Esophagus muscularis mucosa (tissue), 4 donors: ENCODE measurements at places on chromosomes 1 and 21. TPM values are rescaled to one million over a fixed set of nuclear protein-coding genes. Genes with fewer than 3 reads are reported as not detected.

DNA sequence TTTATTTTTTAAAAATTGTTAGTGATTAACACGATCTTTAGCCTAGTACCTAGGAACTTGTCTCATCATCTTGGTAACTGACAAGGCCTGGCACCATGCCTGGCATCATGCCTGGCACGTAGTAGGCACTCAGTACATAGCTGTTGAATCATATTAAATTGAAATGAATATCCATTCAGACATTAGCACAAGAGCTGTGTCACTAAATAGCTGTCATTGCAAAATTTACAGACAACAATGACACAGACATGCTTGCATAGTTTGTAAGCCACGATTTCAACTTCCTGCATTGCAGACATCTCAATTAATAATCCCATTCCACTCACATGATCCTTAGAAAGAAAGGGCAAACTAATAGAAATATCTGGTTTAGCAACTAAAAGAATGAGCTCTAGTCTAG is 15.4 kb upstream of the PHACTR4 start:
- no peak overlapping the region for H3K4me3 ChIP-seq
- H3K27ac ChIP-seq = no peak overlapping the region
- no peaks in the 10 kb centered on the region for H3K27me3 ChIP-seq
- no peaks in the 10 kb centered on the region for H3K4me1 ChIP-seq
- H3K36me3 ChIP-seq = no peaks in the 10 kb centered on the region

GRCh38 chr1:174726167-174726879 is 273.4 kb upstream of the CACYBP start:
- no peak for DNase-seq
- no peaks in the 10 kb centered on the region for H3K27me3 ChIP-seq
- no peak overlapping the region for H3K27ac ChIP-seq
- no peaks in the 10 kb centered on the region for H3K4me1 ChIP-seq

DNA sequence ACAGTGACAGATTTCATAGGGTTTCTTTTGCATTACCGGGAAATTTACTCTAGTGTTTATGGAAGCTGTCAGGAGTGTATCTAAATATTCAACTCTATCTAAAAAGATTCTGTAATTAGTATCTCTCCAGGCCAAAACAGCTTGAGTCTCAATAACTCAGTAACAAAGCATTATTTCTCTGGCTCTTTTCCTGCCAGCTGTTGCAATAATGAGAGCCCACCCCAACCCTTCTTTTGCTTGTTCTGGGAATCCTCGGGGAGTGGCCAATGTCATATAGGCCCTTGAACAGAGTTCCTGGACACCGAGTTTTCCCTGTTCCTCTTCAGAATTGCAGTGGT is 120.1 kb upstream of the SGIP1 start:
- DNase-seq = no peak
- no peaks in the 10 kb centered on the region for H3K36me3 ChIP-seq
- peaks cover 4% of the 10 kb centered on the region for H3K4me1 ChIP-seq
- no peak overlapping the region for H3K4me3 ChIP-seq

GRCh38 chr1:4805987-4806386 is 151.6 kb downstream of the AJAP1 start:
- DNase-seq = no peak
- H3K4me1 ChIP-seq = peaks cover 6% of the 10 kb centered on the region

The FMN2 gene
- total RNA-seq = 1.3 TPM

The EDN2 gene
- 0.40 TPM for total RNA-seq

- peaks cover 11% of the 10 kb centered on the region for H3K4me1 ChIP-seq
- no peak overlapping the region for H3K27ac ChIP-seq
- H3K36me3 ChIP-seq = no peaks in the 10 kb centered on the region
Observed at GRCh38 chr1:234710381-234710780, 100.4 kb upstream of the IRF2BP2 start.

The CD53 gene
- 62.0 TPM for total RNA-seq

DNA sequence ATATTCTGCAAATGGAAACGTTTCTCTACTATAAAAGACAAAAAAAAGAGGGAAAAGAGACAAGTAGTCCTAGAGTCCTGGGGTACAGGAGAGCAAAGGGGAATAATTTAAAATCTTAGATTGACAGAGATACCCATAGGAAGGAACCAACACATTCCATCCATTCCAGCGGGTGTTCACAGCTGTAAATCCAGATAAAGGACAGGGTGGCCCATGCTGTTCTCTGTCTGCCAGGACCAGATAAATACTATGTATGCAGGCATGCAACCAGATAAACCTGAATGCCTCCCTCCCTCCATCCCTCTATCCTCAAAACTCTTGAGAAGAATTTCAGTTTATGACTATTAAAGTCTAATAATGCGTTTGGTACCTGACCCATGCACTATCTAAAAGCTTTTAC is 131.8 kb downstream of the PTPN14 start:
- H3K27me3 ChIP-seq = no peaks in the 10 kb centered on the region
- peaks cover 67% of the 10 kb centered on the region for H3K4me1 ChIP-seq
- no peak overlapping the region for H3K4me3 ChIP-seq
- H3K36me3 ChIP-seq = no peaks in the 10 kb centered on the region
- peak overlapping the region; percentile 7 for H3K27ac ChIP-seq

- no peaks in the 10 kb centered on the region for H3K36me3 ChIP-seq
- no peaks in the 10 kb centered on the region for H3K27me3 ChIP-seq
- no peak overlapping the region for H3K27ac ChIP-seq
- no peak overlapping the region for H3K4me3 ChIP-seq
Observed at GRCh38 chr1:24713736-24714135, 31.5 kb upstream of the CLIC4 start.

DNA sequence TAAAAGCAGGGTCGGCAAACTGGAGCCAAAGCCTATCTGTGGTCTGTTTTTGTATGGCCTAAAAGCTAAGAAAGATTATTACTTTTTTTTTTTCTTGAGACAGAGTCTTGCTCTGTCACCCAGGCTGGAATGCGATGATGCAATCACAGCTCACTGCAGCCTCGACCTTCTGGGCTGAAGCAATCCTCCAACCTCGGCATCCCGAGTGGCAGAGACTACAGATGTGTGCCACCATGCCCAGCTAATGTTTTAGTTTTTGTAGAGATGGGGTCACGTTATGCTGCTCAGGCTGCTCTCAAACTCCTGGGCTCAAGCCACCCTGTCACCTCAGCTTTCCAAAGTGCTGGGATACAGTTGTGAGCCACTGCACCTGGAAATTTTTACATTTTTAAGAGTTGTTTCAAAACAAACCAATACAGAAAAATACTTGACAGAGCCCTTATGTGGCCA is 6.5 kb upstream of the GLRX2 start:
- H3K36me3 ChIP-seq = no peaks in the 10 kb centered on the region
- H3K4me3 ChIP-seq = no peak overlapping the region
- DNase-seq = no peak
- peak overlapping the region; percentile 52 for H3K27ac ChIP-seq

The IFNLR1 gene
- 0.50 TPM for total RNA-seq

DNA sequence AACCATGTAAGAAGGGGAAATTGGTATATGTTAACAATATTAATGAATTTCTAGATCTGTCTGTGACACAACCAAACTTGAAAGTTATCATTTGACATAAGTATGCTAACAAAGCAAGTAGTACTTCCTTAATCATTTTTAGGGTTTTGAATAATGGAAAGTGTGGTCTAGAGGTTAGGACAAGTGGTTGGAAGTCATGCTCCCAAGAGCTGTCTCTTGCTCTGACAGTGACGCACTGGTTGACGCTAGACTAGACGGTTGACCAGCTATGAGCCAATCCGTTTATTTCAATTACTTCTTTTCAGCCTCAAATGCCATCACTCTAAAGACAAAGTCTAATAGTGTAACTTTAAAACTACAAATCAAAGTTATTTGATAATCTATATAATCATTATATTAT is 20.7 kb upstream of the RGS1 start:
- no peak overlapping the region for H3K4me3 ChIP-seq
- peaks cover 22% of the 10 kb centered on the region for H3K4me1 ChIP-seq
- no peak for DNase-seq
- no peak overlapping the region for H3K27ac ChIP-seq
- no peaks in the 10 kb centered on the region for H3K36me3 ChIP-seq
- no peaks in the 10 kb centered on the region for H3K27me3 ChIP-seq

DNA sequence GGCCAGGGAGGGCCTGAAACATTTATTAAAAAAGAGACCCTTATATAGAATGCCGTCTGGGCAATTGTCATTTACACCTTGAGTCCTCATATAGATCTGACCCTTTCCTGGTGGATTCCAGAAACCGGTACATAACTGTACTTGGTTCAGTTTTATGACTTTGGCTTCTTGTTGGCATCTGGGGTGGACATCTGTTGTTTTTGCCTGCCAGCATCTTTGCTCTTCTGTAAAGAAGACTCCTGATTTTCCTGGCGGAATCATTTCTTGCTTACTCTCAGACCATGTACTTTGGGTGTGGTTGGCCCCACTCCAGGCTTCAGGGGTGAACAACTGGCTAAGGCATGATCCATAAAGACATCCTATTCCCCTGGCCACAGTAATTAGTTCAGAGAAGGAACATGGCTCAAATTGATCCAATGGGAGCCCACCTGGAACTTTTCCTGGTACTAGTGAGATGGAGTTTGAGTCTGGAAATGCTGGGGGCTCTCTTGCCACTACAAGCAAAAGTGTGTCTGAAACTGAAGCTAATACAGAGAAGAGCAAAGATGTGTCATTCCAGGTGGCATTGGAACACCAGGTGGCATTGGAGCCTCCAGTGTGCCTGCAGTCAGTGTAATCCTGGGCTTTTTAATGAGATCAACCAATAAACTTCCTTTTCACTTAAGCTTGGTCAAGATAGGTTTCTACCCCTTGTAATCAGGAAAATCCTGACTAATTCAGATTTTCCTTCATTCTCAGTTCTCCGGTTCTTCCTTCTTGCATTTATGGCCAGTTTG is 332.5 kb upstream of the CAMK1G start:
- no peaks in the 10 kb centered on the region for H3K27me3 ChIP-seq
- DNase-seq = peak; percentile 29
- no peak overlapping the region for H3K27ac ChIP-seq

GRCh38 chr1:109539676-109540075 is at the start of gene GPR61:
TSS of gene GPR61 (plus strand) at chr1:109539872. CDS start at chr1:109543023, 3,151 bp downstream.
- H3K4me3 ChIP-seq = no peak within 1 kb of the TSS
- H3K4me1 ChIP-seq = peaks cover 18% of the 10 kb centered on the region
- H3K27ac ChIP-seq = no peak within 1 kb of the TSS
- no peak for DNase-seq
- no peaks in the 10 kb centered on the region for H3K36me3 ChIP-seq

DNA sequence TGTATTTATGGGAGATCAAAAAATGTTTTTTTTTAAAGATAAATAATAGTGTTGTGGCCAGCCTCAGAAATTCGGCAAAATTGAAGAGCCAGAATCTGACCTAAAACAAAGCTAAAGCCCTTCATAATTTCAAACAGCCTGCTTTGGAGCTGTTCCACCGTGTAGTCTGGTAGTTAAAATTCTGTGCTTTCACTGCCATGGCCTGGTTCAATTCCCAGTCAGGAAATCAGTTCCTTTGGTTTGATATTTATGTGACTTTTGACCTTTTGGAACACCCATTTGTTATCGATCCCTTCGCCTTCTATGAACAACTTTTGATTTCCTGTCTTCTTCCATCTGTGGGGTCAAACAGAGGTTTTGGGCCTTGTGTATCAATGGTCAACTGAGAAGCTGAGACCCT is 179.8 kb downstream of the HFM1 start:
- H3K27ac ChIP-seq = no peak overlapping the region
- H3K27me3 ChIP-seq = no peaks in the 10 kb centered on the region
- no peak for DNase-seq
- H3K4me3 ChIP-seq = no peak overlapping the region

The ATP1A4 gene
- 0.98 TPM for total RNA-seq

DNA sequence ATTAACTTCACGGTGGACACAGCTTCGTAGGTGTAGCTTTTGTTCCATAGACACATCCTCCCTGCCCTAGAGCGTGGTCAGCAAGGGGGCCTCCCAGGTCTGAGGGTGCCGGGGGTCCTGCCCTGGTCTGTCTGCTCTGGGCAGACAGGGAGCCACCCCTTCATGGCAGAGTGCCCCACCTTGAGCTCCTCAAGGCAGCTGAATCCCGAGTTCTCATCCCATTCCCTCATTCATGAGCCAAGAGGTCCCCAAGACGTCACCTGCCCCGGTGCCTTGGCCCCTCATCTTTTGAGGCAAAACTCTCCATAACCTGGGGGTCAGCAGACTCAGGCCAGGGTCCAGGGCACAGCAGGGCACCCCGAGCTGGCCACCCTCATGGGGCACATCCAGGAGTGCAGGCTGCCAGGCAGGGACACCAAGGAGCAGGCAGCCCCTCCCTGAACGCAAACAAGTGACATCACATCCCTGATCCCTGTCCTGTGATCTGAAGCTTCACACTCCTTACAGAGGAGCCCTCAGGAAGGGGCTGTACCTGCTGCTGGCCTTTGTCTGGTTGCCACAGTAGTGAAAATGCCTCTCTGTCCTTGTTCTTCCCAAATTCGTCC is 23.3 kb downstream of the UBASH3A start:
- H3K4me1 ChIP-seq = no peaks in the 10 kb centered on the region
- H3K4me3 ChIP-seq = no peak overlapping the region
- H3K36me3 ChIP-seq = no peaks in the 10 kb centered on the region
- no peak overlapping the region for H3K27ac ChIP-seq
- H3K27me3 ChIP-seq = no peaks in the 10 kb centered on the region
- no peak for DNase-seq

The LRRC53 gene
- total RNA-seq = not detected

The CLDN17 gene
- total RNA-seq = not detected

The FAM177B gene
- not detected for total RNA-seq

DNA sequence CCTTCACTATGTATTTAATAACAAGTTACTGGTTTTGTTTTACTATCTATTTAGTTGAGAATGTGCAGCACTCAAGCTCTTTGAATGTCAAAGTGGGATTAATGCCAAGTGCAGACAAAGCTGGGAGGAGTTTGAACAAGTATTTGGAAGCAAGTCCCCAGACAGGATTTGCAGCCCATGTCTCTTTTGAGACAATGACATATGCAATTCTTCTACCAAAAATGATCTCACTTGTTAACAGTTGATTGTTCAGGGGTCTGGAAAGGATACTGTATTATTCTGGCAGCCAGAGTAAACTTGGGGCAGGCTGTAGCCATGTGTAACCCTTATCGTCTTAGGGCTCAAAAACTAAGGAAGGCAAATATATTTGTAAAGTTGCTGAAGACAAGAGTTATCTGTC is 15.8 kb downstream of the COLGALT2 start:
- H3K4me3 ChIP-seq = no peak overlapping the region
- H3K4me1 ChIP-seq = peaks cover 7% of the 10 kb centered on the region
- no peak for DNase-seq
- H3K36me3 ChIP-seq = no peaks in the 10 kb centered on the region
- no peak overlapping the region for H3K27ac ChIP-seq
- no peaks in the 10 kb centered on the region for H3K27me3 ChIP-seq

GRCh38 chr1:220966881-220967611 is 87.8 kb downstream of the HLX start:
- DNase-seq = no peak
- peaks cover 9% of the 10 kb centered on the region for H3K4me1 ChIP-seq
- H3K36me3 ChIP-seq = no peaks in the 10 kb centered on the region
- no peak overlapping the region for H3K27ac ChIP-seq

- no peak overlapping the region for H3K27ac ChIP-seq
- no peaks in the 10 kb centered on the region for H3K36me3 ChIP-seq
- no peak for DNase-seq
- H3K4me3 ChIP-seq = no peak overlapping the region
Observed at GRCh38 chr1:55244476-55245099, 29.4 kb upstream of the USP24 start.

GRCh38 chr1:117967477-117967876 is 37.9 kb downstream of the WDR3 start:
- H3K36me3 ChIP-seq = peaks cover 10% of the 10 kb centered on the region
- no peaks in the 10 kb centered on the region for H3K27me3 ChIP-seq
- no peak overlapping the region for H3K27ac ChIP-seq
- H3K4me3 ChIP-seq = no peak overlapping the region

The CLCNKA gene
- total RNA-seq = 0.42 TPM

- H3K4me3 ChIP-seq = no peak overlapping the region
- no peaks in the 10 kb centered on the region for H3K27me3 ChIP-seq
- no peaks in the 10 kb centered on the region for H3K4me1 ChIP-seq
- no peak overlapping the region for H3K27ac ChIP-seq
- no peak for DNase-seq
Observed at GRCh38 chr1:119227456-119227855, 87.0 kb upstream of the WARS2 start.

The RGS8 gene
- 0.06 TPM for total RNA-seq

The HMCN1 gene
- 53.0 TPM for total RNA-seq

The OR2T11 gene
- total RNA-seq = not detected

The TTC39A gene
- 0.52 TPM for total RNA-seq
